Stimulated activated CD4-positive, alpha-beta T cell treated with anti-CD3 and anti-CD28 coated beads, Interleukin-2, amount 100 ng/mL, for 24 hours (primary cell): ENCODE measurements at places on chromosomes 12 and 14.

DNA sequence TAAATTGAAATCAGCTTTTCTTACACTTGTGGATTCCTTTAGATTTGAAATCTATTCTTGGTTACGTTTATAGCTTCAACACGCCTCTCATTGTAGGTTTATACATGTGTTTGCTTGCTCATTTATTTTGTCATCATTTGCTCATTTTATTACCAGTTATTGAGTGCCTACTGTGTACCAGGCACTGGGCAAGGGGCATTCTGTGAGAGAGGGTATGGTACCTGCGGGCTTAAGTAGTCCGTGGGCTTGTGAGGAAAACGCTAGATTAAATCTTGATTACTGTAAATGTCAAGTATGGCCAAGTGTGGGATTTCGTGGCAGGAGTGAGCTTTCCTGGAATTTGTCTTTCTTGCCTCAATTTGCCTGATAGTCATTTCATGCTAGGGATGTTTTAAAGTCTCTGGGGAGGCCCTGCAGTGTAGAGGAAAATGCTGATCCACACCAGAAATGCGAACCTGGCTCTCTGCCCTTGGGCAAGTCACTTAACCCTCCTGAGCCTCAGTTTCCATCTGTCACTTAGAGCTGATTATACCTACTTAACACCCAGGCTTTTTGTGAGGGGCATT, 92.7 kb downstream of the CACNA1C start:
- no peak for DNase-seq

- DNase-seq: no peak
These were observed 12.5 kb upstream of the KRT82 start for GRCh38 chr12:52418576-52419110.

DNA sequence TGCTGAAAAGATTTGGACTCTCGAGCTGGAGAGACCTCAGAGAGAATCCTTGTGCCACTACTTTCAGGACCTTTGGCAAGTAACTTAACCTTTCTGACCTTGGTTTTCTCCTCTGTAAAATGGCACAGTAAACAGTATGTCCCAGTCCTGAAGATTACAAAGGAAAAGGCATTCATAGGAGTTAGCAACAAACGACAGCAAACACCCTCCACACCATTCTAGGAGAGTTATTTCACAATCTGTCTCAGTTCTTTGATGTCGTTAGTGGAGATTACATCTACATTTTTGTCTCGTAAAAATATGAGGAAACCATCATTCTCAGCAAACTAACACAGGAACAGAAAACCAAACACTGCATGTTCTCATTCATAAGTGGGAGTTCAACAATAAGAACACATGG, 205.7 kb downstream of the ITPR2 start:
- no peak for DNase-seq

DNA sequence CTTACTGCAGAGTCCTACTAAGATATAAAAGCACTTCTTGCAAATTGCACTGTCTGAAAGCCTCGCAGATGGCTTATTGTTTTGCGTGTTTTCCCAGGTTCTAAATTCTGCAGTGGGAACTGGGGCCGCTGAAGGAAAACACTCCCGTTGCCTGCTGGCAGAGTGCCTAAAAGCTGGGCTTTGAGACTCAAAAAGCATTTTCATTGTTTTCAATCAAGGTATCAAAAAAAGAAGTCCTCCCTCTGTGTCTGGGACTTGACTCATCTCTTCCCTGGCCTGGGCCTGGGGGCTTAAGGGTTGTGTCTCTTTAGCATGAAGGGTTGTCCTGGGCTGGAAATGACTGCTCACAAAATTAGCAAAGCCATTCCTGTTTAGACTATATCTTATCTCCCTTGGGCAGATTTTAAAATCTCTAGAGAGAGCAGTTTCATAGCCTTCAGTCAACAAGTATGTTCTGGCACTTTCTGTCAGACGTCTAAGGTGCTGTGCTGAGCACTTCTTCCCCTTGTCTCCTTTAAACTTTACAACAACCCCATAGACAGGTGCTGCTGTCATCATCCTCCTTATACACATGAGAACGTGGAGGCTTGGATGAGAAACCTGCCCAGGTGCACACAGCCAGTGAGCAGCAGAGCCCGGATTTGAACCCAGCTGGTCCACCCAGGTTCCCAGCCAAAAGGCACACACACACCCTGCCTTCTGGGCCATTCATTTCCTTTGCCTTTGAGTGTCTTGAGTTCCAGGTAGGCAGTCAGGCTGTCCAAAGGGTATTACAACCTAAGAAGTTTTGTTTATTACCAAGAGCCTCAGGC, 31.1 kb downstream of the ELK3 start:
- DNase-seq: no peak

DNA sequence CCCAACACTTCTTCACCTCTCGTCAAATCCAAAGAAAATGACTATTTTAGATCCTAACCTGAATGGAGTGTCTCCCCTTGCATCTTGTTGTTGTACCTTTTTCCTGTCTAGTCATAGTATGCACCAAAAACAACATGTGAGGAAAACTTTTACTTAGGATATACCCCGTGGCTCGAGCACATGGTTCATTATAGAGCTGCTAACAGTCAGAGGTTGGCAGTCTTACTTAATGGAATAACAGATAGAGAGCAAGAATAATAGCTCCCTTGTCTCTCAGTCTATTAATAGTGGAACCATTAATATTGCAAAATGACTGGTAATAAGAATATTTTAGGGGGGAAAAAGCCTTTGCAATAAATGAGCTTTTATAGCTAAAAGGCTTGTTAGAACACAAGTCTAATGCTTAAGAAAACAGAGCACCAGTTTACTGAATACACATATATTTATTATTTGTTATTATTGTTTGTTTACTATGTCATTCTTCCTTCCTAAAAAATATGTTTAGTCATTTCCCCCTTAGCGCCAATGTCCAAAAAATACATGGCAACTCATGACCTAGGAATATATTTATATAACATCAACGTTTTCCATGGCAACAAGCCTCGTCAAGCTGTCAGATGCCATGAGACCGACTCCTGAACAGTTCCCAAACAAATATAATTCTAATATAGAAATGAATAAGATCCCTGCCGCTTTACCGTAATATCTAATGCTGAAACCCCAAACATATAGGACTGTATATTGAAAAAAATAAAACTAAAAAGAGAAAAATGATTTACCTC, 592.4 kb downstream of the SOX5 start:
- DNase-seq: no peak

- no peak for DNase-seq
These were observed 4.6 kb downstream of the OVCH1 start for GRCh38 chr12:29492891-29493290.

- no peak for DNase-seq
These were observed 78.8 kb upstream of the NEDD1 start for GRCh38 chr12:96828169-96828789.

- DNase-seq: no peak
These were observed 1973.9 kb upstream of the FLRT2 start for GRCh38 chr14:83556065-83556464.

DNA sequence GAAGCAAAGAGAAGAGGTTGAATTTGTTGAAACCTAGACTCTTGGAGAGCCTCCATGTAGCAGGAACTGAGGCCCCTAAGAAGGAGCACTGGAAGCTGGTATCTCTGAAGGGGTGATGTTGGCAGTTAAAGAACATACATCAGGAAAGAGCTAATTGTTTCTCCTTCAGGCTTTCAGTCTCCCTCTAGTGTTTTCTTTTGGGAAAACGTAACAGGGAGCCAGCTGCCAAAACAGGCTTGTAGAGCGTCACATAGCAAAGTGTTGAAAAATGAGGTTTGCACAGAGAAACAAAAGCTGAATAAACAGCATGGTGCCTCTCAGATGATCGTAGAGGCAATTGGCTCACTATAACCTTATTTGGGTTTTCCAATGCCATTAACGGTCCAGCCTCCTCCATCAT, 46.9 kb upstream of the CAND1 start:
- DNase-seq: no peak

- DNase-seq: no peak
These were observed 12.4 kb upstream of the EVL start for GRCh38 chr14:100052819-100053218.
